CD4-positive, alpha-beta T cell treated with Interleukin-4 for 4 hours (primary cell): ENCODE measurements at places on chromosomes 1 and 21.

DNA sequence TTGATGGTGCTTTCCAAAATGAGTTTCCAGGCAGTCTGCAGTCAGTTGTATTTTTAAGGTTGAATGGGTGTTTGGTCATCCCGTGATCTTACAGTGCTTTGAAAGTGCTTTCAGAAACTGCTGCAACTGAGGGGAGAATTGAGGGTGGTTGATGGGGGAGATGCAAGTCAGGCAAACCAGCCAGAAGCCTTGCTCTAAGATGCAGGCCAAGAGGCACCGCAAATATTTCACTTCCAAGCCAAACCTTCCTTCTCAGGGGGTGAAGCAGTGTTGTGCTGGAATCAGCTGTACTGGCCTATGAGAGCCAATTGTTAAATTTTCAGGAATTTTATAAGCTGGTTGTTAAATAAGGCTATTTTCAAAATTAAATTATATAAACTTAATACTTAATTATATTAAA is 151.6 kb downstream of the KCNJ6 start:
- no peak for DNase-seq

- DNase-seq: no peak
Observed at GRCh38 chr21:32325706-32326105, 27.1 kb downstream of the MRAP start.

DNA sequence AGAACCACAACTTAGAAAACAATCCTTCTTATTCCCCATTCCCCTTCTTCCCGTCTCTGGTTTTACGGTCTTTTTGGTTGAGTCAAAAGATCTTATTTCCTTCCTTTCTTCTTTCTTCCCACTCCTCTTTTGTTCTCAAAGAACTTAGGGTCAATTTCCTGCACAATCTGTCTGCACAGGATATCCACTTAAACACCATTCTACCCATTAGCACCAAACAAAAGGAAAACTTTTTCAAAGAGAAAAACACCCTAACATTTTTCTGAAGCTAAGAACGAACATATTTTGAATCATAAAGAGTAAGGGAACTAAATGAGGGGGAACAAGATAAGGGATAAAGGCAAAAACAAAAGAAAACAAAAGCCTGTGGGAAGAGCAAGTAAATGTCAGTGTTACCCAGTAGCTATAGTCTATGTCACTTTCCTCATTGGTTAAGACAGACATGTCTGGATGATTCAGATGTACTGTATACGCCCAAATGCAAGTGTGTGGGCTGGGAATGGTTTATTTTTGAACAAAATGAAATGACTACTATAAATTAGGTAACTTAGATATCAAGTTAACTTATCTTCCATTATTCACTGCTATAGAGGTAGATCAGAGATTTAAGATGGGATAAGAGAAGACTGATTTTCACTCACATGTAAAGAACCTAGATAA is 59.9 kb downstream of the TOR3A start:
- DNase-seq: peak; percentile 12

DNA sequence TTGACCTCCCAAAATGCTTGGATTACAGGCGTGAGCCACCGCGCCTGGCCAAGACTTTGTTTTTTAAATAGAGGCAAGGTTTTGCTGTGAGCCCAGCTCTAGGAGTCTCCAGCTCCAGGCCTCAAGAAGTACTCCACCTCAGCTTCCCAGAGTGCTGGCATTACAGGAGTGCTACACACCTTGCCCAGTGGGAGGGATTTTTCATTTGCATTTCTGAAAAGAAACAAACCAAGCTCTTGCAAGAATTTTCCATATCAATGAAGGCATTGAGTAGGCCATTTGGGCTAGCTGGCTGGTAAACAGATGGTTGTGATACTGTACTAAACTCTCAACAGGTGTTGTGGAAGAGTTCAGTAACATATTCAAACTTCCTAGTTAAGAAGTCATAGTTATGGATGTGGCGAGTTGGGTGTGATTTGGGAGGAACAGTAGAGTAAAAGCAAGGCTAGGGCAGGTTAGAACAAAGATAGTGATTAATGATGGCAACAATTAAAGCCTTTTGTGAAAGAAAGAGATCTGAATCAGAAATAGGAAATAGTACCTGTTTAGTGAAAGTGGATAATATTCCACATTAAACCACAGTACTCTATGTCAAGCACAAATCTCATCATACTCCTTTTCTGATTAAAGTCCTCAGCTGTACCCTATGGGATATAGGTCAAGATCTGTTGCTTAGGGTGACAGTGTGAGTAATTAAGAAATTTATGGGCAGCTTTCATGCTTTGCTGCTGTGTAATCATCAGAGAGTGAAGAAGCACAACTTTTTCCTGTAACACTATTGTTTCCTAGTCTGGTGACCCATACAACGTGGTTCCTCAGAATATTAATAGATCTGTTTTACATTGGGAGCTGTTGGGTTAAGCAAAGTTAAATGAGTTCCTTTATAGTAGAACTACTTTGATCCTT is 10.7 kb downstream of the AKIRIN1 start:
- DNase-seq: no peak

DNA sequence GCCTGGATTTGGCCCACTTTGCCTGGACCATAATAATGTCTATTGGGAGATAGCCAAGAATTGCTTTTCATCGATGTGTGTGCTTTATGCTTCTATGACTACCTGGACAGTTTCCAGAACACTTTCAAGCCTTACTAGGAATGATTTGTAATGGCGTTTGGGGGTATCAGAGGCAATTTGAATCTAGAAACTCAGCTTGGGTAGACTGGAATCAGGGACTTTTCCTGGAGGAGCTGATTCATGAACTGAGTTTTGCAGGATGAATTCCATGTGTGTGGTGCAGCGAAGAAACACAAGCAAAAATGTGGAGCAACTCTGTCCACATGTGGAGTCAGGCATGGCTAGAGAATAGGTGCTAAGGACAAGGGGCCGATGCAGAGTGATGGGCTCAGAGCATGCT is 11.9 kb upstream of the TMEM61 start:
- no peak for DNase-seq

DNA sequence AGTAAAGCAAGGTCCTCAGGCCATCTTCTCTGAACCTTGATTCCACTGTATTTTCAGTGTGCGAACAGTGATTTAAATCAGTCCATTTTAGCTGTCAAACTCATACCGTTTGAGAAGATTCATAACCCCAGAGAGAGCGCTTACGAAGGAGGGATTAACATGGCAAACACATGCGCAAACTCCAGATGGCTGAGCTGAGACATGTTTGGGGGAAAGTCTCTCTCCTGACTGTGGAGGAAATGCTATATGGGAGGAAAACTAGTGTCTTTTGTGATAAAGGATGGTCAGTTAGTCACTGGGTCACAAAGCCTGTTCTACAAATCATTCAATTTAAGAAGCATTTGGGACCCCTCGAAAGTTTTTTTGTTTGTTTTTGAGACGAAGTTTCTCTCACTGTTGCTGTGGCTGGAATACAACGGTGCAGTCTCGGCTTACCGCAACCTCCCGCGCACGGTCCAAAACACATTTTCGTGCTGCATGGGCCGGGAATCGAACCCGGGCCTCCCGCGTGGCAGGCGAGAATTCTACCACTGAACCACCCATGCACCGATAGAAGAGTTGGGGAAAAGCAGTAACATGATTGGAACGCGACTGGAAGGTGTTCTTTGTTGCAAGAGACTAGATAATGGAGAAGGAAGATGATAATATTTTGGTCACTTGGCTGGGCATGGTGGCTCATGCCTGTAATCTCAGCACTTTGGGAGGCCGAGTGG is 58.4 kb upstream of the CXADR start:
- DNase-seq: no peak

GRCh38 chr1:23169727-23170335 is 1.2 kb upstream of the LUZP1 start:
- DNase-seq: no peak

DNA sequence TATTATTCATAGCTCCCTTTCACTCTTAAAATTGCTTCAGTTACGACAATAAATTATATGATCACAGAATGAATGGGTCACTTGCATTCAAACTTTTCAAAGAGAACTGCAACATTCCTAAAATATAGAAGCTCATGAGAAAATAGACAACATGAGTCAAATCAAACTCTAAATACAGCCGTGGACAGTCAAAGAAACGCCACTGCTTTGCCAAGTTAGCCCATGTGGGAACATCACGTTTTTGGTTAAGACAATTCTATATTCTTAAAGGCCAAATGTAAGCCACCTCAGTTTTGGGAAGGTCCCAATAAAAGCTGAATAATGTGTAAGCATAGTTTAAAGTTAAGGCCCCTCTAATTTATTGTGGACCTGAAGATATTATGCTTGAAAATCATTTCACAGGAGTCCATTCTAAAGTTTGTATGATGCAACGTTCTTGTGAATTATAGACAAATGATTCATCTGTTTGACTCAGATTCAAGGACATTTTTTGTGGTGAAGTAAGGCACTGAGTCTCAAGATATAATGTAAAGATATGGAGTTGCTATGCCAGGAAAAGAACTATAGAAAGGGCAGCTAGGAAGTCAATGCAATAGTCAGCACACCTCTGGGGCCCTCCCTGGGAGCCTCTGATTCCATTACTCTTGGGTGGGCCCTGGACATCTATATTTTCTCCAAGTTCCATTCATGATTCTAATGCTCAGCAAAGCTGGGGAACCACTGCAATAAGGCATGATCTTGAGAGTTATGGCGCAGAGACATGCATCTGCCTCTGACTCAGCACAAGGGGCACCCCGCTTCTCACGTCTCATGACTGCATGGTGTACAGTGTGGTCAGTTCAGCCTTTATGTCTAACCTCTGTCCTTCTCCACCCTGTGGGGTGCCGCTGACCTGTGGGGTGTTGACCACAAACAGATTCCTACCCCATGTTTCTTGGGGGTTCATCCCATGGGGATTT is 33.9 kb downstream of the ETS2 start:
- DNase-seq: no peak

- no peak for DNase-seq
Observed at GRCh38 chr21:40466893-40467483, 380.0 kb downstream of the DSCAM start.

DNA sequence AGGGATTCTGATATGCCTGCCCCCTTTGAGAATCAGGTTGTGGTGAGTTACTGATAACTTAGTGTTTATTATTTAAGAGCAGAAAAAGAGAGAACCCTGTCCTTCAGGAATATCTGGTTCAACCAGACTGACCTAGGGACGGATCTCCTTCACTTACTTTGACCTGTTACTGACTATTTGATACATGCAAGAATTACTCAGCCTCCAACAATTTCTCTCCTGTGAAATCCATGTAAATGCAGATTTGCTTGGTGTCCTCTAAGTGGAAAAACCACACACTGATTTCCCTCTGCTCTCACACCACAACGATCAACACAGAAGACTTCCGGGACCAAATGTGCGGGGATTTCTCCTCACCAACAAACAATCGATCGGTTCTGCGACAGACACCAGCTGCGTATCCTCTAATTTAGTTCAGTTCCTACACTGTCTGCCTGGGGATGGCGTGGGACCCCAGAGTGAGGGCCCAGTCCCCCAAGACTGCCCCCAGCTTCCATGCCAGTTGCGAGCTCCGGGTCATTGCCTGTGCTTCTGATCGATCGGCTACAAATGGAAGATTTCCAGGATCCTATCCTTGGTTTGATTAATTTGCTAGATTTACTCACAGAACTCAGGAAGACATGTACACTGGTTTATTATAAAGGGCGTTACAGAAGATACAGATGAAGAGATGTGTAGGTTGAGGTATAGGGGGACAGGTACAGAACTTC is 51.7 kb downstream of the BACE2 start:
- no peak for DNase-seq

- no peak for DNase-seq
Observed at GRCh38 chr1:90707363-90707710, 9.8 kb downstream of the BARHL2 start.

GRCh38 chr1:223551610-223552009 is 113.9 kb downstream of the CAPN8 start:
- DNase-seq: no peak

DNA sequence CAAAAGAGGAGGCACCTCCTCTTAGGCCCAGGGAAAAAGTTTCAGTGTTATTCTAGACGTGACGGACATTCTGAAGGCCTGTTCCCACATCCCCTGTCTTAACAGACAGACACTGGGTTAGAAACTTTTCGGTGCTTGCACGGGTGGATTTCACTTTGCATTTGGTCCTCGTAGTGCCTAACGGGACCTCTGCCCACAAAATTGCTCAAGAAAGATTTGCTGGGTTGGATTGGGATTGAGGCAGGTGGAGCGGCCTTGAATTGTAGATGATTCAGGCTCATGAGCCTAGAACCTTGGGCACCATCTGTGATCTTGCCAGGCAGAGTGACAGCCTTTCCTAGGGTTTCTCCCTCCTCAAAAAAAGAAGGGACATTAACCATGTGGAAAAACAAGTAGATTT is 2.8 kb downstream of the PLA2G5 start:
- DNase-seq: no peak

DNA sequence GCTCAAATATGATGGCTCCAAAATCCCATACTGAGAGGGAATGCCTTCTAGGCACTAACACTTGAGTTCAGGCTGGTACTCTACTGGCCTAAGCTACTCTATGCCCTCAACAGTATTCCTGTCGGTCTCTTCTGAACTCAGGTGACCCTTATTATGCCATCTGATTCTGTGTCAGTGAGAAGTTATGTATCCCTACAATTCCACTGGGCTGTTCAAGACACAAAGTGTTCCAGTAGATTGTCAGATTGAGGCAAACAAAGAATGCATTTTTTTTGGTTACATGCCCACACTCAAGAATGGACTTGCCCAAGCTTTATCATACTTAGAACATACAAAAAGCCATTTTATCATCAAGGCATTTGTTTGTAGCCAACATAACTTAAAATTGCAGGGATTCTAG is 553.8 kb upstream of the PRMT6 start:
- no peak for DNase-seq

DNA sequence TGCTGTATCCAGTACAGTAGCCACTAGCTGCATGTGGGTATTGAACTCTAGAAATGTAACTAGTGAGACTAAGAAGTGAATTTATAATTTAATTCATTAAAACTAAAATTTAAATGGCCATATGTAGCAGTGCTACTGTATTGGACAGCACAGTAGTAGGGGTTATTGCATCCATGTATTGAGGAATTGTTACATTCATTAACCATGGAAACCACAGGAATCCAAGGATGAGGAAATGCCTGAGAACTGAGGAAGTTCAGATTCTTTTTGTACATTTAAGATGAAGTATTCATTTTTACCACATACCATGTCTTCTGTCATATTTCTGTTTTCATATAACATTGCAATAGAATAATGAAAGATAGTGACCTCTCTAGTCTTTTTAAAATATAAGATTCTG is 2.6 kb downstream of the MTF2 start:
- no peak for DNase-seq

GRCh38 chr1:180026556-180026955 is 71.9 kb downstream of the CEP350 start:
- DNase-seq: no peak
